ENCODE measurements at places on chromosomes 7 and 10. TPM values are rescaled to one million over a fixed set of nuclear protein-coding genes. Genes with fewer than 3 reads are reported as not detected.

Gene PRRT4
- not detected for total RNA-seq

Gene HOXA1
- 1.00 TPM for total RNA-seq

Gene MCU
- 43.0 TPM for total RNA-seq

Gene ELMO1
- 5.6 TPM for total RNA-seq
